MG63 (cell line): ENCODE measurements at places on chromosomes 1 and 21. TPM values are rescaled to one million over a fixed set of nuclear protein-coding genes. Genes with fewer than 3 reads are reported as not detected.

The EPHX1 gene
- total RNA-seq = 80.7 and 111 TPM in 2 replicates

The HENMT1 gene
- total RNA-seq = 12.3 and 20.2 TPM in 2 replicates

The LIN28A gene
- not detected in 2 replicates for total RNA-seq

The ETV3L gene
- not detected in 2 replicates for total RNA-seq

The C1QTNF12 gene
- total RNA-seq = 0.26 TPM in 1 of 2 replicates, not detected in the other

The NRDC gene
- 85.9 and 113 TPM in 2 replicates for total RNA-seq

The PPP1R8 gene
- total RNA-seq = 68.6 and 72.5 TPM in 2 replicates
